ENCODE measurements at places on chromosomes 12 and 14.
A peak's percentile ranks its signal among the peaks of the same experiment; 100 is the strongest.

DNA sequence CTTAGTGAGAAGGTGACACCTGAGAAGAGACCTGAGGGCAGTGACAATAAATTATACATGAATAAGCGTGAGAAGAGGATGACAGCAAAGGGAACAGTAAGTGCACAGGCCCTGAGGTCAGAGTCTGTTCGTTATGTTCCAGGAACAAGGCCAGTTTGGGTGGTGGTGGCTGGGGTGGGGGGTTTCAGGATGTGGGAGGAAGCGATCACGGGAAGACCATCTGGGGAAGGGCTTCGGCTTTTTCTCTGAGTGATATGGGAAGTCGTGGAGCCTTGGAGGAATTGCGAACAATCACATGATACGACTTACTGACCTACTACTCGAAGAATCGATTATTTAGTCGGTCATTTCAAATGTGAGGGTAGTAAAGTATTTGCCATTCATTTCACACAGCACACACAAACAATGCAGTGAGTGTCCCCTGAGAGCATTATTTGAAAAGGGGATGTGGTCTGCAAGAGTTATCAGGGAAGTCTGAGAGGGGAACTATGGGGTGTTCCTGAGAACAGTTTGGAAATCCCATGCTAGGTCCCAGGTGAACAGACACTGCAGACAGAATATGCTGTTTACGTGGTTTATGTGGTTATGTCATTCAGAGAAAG lies 94.7 kb downstream of the SLC38A1 start:
- no peak for DNase-seq

DNA sequence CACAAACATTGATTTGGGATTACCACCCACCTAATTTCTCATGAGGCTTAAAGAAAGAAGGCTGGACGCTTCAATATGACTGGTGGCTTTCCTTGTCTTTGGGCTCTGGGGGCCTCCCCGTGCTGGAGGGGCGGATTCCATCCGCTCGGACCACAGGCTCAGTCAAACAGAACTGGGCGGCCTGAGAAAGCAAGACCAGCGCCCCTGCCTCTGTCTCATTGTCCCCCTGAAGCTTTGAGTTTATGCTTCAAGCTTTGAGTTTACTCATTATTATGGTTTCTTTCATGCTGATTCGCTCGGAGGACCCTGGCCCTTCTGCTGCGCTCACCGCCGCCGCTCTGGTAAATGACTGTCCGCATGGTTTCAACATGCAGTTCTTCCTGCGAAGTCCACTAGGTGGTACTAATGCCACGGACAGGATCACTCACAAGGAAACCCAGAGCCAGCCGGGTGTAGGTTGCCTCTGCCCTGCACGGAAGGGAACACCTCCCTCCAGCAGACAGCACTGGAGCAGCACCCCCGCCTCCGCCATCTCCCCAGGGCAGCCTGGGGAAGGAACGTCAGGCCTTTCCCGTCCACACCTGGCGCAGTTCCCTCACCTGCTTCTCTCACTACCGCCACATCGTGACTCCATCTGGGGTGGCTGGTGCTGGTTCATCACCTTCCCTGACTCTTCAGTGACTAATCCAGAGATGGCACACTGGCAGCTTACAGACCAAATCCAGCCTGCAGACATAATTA lies 13.2 kb upstream of the TIGAR start:
- DNase-seq, result peak; percentile 67

DNA sequence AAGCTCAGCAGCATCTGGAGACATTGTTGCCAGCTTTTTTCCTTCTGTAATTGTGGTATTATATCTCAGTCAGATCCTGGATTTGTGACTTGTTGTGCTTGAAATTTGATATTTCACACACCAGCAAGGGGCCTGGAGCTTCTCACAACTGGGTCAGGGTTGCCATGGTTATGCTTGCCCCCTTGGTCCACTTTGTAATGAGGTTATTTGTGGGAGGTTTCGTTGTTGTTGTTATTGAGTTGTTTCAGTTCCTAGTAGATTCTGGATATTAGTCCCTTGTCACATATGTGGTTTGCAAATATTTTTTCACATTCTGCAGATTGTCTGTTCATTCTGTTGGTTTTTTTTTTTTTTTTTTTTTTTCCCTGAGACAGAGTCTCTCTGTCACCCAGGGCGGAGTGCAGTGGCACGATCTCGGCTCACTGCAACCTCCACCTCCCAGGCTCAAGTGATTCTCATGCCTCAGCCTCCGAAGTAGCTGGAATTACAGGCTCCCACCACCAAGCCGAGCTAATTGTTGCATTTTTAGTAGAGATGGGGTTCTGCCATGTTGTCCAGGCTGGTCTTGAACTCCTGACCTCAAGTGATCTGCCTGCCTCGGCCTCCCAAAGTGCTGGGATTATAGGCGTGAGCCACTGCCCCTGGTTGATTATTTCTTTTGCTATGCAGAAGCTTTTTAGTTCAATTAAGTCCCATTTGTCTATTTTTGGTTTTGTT lies 80.6 kb upstream of the ETV6 start:
- DNase-seq, result no peak

DNA sequence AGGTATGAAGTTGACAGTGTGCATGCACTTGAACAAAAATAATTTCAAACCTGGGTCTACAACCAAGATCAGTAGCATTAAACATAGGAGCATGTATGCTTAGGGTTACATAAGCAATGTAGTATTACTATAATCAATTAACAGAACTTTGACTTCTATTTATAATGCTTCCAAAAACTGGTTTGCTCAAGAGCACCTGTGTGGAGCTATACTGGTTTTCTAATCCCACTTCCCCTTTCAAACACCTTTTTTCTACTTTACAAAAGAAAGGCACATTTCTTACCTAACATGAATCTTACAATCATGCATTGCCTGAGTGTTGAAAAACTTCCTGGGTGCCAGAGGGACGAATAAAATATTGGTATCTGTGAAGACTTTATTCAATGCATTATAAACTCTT lies 72.7 kb downstream of the EFCAB11 start:
- no peak for DNase-seq

GRCh38 chr14:83664389-83664788 lies 1865.6 kb upstream of the FLRT2 start:
- DNase-seq, result no peak
